Kidney (tissue), 22 donors: ENCODE measurements at places on chromosomes 7 and 10. TPM values are rescaled to one million over a fixed set of nuclear protein-coding genes. Genes with fewer than 3 reads are reported as not detected.

AMZ1 gene
- not detected for polyA plus RNA-seq

PRRT4 gene
- polyA plus RNA-seq, result not detected

SPACDR gene
- polyA plus RNA-seq, result not detected

ITPRIP gene
- 9.0 TPM for polyA plus RNA-seq

VPS37D gene
- 19.3 TPM for polyA plus RNA-seq

FMC1 gene
- 109 TPM for polyA plus RNA-seq
